ENCODE measurements at places on chromosomes 5 and 9.
A peak's percentile ranks its signal among the peaks of the same experiment; 100 is the strongest.

DNA sequence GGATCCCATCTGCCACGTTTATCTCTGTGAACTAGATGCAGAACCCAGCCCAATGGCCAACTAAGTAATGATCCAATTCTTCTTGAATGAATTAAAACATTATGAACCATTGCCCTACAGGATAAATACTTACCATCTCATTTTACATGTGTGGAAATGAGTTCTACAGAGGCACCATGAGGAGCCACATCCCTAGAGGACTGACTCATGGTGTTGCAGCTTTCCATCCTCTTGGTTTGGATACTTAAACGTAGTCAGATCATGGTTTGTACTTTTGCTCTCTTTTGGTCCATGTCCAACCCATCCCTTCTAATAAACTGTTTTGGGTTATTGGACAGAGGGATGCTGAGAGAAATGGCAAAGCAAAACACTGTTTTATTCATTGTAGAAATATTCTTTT lies 484.8 kb downstream of the EBF1 start:
- no peak for DNase-seq

DNA sequence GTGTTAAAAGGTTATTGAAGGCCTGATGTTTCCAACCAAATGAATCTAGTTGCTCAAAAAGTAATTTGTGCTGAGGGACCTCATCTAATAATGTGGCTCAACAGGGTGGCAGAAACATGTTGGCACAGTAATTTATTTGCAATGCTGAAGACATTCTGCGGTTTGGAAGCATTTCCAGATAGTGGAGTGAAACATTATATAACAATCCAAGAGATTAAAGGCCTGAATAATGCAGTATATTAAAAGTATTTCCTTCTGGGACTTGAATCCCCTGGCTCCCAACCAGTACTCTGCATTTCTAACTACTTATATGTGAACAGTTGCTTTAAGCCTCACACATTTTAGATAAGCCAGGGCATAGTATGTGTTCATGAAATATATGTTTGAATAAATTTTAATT lies 25.9 kb upstream of the ALDH1A1 start:
- no peak for DNase-seq

DNA sequence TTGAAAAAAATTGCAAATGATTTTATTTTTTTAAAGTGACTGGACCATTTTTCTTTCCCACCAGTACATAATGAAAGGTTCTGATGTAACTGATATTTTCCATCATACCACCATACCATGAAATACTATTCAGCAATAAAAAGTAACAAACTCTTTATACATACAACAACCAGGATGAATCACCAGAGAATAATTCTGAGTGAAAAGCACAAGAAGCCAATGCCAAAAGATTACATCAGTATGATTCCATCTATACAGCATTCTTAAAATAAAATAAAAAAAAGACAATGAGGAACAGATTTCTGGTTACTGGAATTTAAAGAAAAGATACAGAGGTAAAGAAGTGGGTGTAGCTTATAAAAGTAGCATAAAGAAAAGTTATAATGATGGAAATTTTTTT lies 423.7 kb upstream of the ST8SIA4 start:
- DNase-seq, result no peak

GRCh38 chr5:132205385-132206125 lies 22.1 kb downstream of the P4HA2 start:
- DNase-seq, result no peak

- no peak for DNase-seq
Measured at GRCh38 chr5:179986328-179986727, 78.6 kb upstream of the TBC1D9B start.

DNA sequence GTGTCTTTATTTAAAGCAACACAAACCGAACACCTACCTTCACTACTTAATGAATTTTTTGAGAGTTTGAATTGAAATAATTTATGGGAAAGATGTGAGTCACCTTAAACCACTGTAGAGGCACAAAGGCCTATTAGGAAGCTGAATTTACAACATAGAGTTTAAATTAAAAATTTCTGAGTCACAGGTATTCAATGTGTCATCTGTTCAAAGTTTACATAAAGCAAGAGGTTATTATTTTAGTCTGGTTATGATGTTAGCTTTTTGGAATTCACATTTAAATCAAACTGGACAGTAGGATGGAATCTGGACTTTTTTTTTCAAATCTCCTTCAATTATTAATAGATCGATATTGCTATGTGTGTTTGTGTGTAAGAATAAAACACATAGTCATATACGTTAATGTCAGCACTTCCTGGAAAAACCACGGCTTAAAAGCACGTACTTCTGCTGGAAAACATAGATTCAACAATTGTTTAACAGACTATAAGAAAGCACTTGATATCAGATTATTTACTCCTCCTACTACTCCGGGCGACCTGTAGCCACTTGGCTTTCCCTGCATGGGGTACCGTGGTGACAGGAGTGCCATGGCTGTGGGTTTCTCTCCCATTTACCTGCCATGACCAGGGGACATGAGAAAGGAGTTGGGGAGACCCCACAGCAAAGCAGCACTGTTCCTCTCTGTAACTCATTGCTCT lies 638.6 kb downstream of the SEMA5A start:
- DNase-seq, result no peak

GRCh38 chr9:69204326-69204725 lies 30.2 kb downstream of the TJP2 start:
- DNase-seq, result no peak

DNA sequence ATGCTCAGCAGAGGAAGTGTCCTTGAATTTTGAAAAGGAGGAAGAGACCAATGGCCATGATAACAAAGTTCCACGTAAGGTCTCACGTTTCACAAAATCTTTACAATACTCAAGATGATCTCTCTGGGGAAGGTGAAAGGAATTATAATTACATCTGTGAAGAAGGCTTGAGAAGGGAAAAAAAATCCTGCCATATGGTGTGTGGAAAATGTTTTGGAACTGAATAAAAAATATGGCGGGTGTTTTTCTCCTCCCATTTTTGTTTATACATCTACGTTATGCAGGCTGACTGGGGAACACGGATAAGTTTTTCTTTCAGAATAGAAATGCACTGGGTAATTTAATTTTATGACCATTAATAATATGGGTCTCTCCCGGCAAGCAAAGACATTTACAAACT lies 425.6 kb upstream of the BRINP1 start:
- no peak for DNase-seq

GRCh38 chr9:81851340-81851739 lies 76.9 kb upstream of the SPATA31D4 start:
- no peak for DNase-seq

DNA sequence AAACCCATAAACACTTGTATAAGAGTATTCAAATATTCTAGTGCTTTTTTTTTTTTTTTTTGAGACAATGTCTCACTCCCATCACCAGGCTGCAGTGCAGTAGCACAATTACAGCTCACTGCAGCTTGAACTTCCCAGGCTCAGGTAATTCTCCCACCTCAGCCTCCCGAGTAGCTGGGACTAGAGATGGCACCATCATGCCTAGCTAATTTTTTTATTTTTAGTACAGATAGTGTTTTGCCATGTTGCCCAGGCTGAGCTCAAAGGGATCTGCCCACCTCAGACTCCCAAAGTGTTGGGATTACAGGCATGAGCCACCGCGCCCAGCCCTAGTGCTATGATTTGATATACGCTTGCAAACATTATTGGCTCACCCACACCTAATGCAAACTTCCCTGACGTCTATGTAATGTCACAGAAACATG lies 11.8 kb downstream of the IL6ST start:
- DNase-seq, result peak; percentile 60

DNA sequence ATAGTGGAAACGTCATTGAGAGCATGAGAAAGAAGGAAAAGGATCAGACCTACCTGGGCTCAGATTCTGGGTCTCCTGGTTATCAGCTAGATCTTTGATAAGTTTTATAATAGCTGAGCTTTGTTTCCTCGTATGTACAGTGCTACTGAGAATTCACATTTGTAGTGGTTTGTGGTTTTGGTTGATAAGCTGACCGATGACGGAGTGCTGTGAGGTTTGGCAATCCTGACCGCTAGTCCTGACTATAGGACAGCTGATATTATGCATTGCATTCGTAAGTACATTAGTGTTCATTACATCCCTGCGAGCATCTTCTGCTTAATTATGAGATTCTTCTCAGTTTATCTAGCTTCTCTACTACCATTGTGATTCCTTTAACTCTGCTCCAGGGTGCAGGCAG lies 190.7 kb upstream of the SLC27A6 start:
- no peak for DNase-seq

DNA sequence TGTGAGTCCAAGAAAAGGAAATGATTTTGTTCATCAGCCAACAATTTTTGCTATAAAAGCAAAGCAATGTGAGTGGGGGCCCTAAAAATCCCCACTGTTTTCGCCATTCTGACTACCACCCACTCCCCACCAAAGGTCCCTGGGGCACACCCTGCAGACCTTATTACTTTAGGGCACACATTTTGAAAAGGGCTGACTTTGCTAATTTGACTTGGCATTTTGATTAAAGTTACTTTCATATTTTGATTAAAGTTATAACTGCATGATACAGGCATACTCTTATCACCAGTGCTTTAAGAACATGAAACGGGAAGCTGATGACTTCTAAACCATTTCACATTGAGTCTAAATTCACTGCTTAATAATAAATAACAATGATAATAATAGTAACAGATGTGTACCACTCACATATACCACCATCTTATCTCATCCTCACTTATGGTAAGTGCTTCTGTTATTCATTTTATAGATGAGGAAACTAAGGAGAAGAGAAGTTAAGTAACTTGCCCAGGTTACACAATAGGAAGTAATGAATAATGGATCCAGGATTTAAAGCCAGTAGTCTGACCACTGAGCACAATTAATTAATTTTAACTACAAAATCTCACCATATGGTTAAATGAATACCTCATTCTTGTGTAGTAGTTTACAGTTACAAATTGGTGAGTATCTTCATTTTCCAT lies 25.4 kb upstream of the NR3C1 start:
- no peak for DNase-seq

- DNase-seq, result no peak
Measured at GRCh38 chr5:172636279-172637050, 4.6 kb upstream of the NEURL1B start.

DNA sequence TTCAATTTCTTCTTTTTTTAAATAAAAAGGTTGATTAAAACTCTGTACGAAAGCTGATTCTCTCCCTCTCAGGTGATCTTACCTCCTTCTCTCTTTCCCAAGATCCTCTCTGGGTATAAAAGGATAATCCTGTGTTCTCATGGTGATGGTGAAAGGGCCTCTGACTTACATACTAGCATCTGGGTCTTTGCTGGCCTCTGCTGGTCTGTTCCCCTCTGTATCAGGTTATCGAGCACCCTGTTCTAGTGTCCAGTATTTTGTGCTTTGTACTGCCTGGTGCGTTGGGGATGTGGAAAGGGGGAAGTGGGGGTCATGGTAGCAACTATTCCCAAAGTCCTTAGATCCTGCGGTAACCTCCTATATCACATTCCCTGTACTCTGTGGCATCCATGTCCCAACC lies 328.9 kb downstream of the NR2F1-AS1 start:
- no peak for DNase-seq

DNA sequence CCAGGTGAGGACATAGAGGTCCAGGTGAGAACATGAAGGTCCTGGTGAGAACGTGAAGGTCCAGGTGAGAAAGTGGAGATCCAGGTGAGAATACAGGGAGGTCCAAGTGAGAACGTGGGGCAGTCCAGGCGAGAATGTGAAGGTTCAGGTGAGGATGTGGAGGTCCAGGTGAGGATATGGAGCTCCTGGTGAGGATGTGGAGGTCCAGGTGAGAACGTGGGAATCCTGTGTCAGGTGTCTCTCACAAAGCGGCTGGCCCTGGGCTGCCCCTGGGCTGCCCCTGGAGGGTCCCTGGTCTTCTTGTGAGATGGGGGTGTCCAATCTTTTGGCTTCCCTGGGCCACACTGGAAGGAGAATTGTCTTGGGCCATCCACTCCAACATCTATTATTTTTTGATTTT lies 133.4 kb downstream of the MRPL36 start:
- no peak for DNase-seq

GRCh38 chr5:878125-878524 lies 14.5 kb downstream of the BRD9 start:
- no peak for DNase-seq

DNA sequence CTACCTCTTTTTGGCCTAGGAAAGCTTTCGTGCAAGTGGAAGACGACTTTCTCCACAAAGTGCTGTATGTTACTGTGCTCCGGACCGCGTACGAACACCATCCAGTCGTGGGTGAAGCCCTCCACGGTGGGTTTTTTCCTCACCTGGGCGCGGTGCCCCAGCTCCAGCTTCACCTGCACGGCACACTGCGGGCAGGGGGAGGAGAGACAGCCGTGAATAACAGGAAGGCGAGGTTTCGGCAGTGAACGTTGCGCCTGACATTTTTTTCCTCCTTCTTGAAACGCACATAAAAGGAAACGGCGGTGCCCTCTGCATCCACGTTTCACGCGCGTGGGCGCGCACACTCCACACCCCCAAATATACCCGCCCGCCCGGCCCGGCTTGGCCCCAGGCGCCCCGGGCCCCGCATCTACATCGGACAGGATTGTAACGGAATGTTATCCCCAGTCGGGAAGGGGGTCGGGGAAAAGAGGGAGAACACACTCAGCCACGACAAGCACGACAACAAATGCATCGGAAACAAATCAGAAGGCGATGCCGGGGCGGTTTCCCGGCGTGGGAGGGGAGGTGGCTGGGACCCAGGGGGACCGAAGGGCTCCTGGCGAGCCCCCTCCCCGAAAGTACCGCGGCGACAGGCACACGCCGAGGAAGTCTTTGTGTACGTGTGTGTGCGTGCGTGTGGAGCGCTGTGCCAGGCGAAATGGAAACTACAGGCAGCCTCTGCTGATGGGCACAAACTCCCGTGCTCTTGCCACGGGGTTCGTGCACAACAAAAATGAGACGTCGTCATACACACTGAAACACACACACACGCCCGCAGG lies 1.4 kb downstream of the MLLT3 start:
- no peak for DNase-seq

DNA sequence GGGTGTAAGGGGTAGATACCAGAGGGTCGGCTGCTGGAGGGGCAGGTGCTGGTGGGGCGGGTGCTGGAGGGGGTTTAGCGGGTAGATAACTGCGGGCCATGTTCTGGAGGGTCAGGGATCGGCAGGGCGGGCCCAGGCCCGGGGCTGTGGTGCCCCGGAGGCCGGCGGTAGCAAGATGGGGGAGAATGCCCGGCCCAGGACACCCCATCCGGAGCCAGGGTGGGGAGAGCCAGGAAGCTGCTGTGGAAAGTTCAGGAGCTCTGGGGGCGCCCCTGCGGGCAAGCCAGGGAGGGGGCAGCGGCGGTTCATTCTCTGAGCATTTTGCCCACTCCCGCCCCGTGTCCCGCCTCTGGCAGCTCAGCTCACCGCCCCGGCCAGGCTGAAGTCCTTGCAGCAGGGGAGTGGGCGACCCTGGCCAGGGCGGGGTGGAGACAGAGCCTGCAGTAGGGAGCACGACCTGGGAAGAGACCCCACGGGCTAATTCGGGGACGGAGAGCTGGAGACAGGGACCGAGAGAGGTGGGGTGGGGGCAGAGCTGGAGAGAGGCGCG lies 538 bp downstream of the PRRT1B start:
- no peak for DNase-seq

GRCh38 chr5:143248822-143249579 lies 154.5 kb downstream of the NR3C1 start:
- no peak for DNase-seq

DNA sequence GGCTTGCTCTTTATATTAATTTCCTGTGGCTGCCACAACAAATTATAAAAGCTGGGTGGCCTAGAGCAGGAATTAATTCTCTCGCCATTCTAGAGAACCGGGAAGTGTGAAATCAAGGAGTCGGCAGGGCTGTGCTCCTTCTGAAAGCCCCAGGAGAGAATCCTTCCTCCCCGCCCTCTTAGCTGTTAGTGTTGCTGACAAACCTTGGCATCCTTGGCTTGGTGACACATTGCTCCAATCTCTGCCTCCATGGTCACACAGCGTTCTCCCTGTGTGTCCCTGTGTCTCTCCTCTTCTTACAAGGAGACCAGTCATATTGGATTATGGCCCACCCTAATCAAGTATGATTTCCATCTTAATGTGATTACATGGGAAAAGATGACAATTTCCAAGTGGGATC lies 55.9 kb upstream of the NEURL1B start:
- no peak for DNase-seq
